ENCODE measurements at places on chromosomes 1 and 21.

DNA sequence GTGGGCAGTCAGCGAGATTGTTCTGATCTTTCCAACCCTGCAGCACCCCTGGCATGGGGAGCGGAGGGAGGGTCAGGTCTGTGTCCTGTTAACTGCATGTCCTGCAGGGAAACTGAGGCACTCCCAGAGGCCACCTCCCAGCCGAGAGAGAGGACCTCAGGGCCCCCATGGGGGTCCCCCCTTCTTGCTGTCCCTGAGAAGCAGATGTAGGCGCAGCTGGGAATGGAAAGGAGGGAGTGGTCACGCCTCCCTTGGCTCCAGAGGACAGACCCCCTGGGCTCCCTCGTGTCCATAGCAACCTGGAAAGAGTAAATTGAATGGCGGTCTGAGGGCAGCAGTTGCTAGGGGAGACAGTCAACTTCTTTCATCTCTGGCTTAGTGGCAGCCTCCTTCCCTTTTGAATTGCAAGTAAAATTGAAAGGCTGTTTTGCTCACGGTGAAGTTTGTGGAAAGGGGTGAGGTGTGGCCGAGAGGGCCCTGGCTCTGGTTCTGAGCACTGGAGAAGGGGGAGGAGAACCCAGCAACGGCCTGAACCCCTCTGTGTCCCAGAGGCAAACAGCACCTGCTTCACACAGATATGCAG, 4.9 kb downstream of the CROCC start:
- DNase-seq, result no peak

- DNase-seq, result peak; percentile 67
These were observed 5.3 kb downstream of the SLAMF7 start for GRCh38 chr1:160744199-160744851.

- no peak for DNase-seq
These were observed 18.2 kb upstream of the PADI2 start for GRCh38 chr1:17137441-17137840.

- DNase-seq, result no peak
These were observed 81.8 kb upstream of the HMCN1 start for GRCh38 chr1:185652348-185652747.

- no peak for DNase-seq
These were observed 29.0 kb downstream of the TRIM45 start for GRCh38 chr1:117092594-117092993.

DNA sequence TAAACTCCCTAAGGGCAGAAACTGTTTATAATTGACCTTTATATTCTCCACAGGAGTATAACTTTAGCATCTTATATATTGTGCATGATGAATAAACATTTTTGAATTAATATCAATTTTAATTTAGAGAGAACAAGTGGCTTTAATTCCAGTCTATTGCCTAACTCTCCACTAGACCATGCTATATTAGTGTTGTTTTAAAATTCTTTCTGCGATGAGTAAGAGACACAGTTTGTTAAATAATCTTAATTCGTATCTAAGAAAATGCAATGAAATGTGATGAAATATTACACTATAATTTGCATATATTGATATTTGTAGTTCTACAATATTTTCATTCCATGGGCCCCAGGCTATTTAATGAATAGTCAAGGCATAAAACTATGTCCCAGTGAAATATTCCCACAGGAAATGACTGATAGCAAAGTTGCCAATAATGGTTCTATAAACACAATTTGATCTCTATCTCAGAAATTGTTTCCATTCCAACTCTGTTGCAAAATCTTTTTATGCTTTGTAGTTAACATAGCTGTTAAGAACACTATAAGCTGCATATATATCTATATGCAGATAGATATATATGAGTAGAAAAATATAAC, 2.9 kb upstream of the SYDE2 start:
- DNase-seq, result no peak

GRCh38 chr1:154842635-154843034, 27.4 kb downstream of the KCNN3 start:
- no peak for DNase-seq

GRCh38 chr1:46596846-46597245, 7.2 kb downstream of the MKNK1 start:
- no peak for DNase-seq

DNA sequence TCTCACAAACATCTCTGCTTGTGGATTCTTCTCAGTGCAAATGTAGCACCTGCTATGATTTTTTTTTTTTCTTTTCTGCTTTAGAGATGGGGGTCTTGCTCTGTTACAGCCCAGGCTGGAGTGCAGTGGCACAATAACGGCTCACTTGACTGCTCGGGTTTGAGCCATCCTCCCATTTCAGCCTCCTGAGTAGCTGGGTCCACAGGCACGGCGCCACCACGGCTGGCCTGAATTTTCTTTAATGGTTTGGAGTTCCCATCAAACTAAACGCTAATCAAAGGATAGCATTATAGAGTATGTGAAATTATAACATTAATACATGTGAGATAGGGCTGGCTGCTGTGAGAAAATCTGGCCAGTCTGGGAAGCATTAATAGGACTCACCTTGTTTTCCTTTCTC, 7.2 kb upstream of the PTGER3 start:
- no peak for DNase-seq

DNA sequence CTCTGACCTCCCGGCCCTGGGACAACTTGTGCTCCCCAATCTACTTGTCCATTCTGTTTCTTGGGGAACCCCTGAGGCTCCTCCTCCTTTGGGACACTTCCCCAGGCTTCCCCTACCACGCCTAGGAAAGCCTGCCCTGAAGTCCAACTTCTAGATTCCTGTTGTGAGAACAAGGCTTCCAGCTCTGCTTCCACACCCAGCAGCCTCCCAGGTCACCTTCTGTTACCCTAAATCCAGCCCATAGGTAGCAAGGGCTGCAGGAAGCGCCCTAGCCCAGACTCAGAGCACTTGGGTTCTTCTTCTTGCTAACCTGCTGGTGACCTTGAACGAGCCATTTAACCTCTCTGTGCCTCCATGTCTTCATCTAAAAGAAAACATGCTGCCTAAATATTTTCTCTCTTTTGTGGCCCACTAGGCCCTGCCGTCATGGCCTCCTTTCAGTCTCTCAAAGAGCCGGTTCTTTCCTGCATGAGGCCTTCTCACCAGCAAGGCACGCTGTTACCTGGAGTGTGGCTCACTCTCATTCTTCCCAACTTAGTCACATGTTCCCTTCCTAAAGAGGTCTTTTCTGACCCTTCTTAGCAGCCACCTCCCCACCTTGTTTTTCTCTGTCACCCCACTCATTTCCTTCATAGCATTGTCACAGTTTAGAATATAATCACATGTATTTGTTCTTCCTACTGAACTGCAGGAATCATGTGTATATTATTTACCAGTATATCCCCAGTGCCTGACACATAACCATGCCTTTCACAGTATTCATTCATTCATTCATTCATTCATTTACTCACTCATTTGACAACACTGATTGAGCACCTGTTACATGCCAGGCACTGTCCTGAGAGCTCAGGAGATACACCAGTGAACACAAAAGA, 1.4 kb downstream of the CAPN2 start:
- DNase-seq, result peak; percentile 34

DNA sequence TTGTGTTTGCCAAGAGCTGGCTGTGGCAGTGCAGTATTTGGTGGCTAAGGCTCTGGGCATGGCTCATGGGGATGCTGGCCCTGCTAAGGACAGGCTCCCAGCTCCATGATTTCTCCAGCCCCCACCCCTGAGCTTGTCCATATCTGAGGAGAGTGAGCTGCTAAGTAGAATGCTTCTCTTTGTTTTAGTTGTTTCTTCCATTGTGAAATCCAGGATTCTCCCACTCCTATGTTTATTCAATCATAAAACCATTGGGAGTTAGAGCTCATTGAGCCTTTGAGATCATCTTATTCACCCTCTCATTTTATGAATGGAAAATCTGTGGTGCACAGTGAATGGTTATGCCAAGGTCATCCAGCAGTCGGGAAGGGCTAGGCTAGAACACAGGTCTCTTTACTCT, 188.8 kb downstream of the TNR start:
- DNase-seq, result no peak
